MM.1S (cell line): ENCODE measurements at places on chromosomes 3 and 15.

DNA sequence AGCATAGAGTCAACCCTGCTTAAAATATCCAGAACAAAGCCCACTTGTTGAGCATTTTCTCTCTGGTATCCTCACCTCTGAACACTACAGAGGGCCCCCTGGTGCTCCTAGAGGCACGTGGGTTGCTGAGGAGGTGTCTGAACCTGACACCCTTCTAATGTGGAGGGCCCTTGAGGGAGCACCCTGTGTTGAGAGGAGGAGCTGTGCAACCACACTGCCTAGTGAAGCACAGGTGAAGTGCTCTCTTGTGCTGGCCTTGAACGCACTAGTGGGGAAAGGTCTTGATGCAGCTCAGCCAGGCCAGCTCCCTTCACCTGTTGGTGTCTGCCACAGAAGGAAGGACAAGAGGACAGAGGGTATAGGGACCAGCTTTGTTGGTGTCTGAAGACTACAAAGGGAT lies 51.9 kb downstream of the CCK start:
- peak; percentile 28 for DNase-seq

- no peak for DNase-seq
Observed at GRCh38 chr3:124014366-124014942, 22.5 kb upstream of the ROPN1 start.

- DNase-seq = no peak
Observed at GRCh38 chr3:18499301-18499700, 74.2 kb upstream of the SATB1 start.

DNA sequence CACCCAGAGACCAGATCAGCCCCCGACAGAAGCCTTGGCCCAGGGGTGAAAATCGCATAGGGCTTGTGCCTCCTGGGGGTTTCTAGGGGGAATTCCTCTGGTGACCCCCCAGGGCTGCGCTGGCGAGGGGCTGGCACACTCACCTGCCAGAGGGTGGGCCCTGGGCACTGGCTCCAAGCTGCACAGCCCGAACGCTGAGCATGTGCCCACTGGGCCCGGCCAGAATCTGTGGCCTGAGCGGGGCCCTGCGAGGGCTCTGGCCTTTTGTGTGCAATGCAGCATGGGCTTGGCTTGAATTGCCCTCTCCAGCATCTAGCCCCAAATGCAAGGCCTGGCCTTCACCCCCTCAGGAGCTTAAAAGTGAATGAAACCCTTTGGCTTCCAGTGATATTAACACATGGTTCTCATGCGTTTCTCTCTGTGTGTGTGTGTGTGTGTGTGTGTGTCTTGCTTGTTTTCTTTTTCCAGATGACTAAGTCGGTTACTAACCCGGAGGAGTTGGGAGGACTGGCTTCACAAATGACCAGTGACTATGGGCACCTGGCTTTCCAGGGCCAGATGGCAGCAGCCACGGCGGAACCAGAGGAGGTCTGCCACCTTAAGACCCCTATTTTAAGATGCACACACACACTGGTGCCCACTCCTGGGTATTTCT lies 259.1 kb upstream of the TPM1 start:
- DNase-seq = no peak

DNA sequence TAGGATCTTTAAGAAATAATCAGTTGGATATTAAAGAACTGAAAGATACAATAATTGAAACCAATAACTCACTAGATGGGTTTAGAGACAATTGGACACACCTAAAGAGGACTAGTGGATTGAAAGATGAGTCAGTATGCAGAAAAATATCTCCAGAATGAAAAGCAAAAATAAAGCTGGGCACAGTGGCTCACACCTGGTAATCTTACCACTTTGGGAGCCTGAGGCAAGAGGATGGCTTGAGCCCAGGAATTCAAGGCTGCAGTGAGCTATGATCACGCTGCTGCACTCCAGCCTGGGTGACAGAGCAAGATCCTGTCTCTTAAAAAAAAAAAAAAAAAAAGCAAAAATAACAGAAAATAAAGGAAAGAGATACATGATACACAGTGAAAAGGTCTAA lies 37.4 kb upstream of the CCDC174 start:
- DNase-seq = no peak

- DNase-seq = no peak
Observed at GRCh38 chr15:85582131-85583079, 202.0 kb downstream of the AKAP13 start.

DNA sequence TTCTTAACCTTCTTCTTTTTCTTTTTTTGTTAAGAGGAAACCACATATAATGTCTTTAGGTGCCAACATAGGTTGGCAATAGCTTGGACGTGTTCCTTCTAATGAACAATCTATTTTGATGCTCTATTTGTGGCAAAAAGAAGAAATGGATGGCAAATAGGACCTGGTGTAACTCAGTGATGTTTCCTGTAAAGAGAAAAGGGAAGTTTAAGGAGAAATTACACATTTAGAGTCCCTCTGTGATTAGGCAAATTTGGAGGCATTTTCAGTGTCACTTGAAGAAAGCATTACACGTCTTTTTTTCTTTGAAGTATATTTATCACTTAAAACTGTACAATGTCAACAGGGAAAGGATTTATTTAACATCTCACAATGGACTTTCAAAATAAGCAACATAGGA lies 327.1 kb downstream of the ZIC1 start:
- DNase-seq = no peak

DNA sequence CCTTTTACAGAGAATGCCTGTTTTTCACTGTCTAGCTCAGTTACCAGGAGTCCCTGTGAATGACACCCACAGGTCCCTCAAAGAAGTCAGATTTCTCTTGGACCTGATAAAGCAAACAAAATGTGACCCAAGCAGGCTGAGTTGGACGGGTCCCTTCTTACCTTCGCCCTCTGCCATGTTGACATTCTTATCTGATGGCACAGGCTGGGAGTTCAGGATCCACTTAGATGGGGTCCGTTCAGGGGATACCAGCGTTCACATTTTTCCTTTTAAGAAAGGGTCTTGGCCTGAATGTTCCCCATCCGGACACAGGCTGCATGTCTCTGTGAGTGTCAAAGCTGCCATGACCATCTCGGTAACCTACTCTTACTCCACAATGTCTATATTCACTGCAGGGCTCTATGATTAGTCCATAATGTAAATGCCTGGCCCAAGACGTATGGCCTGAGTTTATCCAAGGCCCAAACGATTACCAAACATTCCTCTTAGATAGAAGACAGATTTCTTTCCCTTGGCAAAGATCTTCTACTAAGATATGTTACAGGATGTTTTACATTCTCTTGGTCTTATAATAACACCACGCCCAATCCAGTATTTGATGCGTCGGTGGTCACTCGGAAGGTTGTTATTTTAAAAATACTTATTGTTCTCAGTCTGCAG lies 179.1 kb downstream of the THSD4 start:
- DNase-seq = no peak

GRCh38 chr3:125582707-125583106 lies 12.6 kb downstream of the OSBPL11 start:
- DNase-seq = no peak

- no peak for DNase-seq
Observed at GRCh38 chr3:196699749-196700148, 12.3 kb downstream of the CEP19 start.

DNA sequence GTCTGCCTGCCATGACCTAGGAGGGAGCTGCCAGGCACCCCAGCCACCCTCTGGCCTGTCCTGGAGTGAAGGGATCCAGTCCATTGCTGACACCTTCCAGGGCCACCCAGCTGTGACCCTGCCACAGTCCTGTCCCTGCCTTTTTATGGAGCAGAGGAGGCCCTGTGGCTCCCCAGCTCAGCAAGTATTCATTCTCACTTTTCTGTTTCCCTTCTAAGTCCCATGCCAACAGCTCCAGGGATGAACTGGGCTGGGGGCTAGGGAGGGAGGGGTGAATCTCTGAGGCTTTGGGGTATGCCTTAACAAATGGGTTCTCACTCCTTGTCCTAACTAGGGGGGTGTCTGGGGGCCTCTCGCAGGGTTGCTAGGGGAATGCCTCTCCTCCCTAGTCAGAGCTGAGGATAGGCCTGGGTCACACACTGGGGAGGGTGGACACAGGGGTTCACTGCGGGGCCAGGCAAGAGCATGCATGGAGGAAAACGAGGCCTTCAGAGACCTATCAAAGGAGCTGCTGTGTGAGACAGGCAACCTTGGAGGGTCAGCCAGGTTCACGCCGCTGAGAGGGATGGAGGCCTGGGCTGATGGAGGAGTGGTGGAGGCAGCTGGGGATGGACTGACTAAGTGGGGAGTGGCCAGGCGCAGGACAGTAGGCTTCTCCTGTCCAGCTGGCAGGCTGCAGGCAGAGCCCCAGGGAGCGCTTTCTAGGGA lies 31.8 kb downstream of the EPHB3 start:
- no peak for DNase-seq

- DNase-seq = no peak
Observed at GRCh38 chr3:86537171-86537570, 453.8 kb downstream of the VGLL3 start.

DNA sequence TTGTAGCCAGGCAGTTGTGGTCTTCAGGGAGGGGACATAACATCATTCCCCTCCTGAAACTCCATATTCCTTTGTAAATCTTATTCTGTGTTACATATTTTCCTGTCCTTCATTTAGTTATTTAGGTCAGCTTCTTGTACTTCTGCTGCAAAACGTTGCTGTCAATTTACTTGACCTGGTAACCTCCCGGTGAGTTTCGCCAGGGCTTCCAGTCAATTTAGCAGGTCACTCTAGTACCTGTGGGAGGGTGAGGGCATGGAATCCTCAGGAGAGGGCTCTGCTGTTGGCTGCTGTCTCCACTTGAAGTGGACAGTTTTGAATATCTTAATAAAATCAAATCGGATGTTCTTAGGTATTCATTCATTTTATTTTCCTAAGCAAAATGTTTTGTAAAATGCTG lies 29.6 kb downstream of the FNDC3B start:
- no peak for DNase-seq

DNA sequence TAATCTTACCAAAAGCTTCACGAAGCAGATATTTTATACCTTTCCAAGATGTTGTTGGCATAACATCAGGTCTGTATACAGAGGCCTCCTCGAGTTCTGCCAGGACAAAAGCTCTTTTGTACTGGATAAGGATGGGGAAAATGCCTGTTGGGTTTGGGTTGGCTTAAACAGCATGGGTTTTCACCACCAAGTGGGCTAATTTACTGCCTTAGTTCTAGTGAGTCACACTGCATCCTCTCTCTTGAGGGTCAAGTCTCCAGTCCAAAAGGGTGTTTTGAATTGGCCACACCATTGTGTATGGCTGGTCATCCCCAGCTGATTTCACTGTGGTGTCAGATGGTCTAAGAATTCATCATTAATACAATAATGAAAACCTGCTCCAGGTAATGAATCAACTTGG lies 26.1 kb upstream of the BHLHE40 start:
- DNase-seq = no peak

GRCh38 chr3:43214616-43215015 lies 71.7 kb upstream of the SNRK start:
- DNase-seq = no peak

DNA sequence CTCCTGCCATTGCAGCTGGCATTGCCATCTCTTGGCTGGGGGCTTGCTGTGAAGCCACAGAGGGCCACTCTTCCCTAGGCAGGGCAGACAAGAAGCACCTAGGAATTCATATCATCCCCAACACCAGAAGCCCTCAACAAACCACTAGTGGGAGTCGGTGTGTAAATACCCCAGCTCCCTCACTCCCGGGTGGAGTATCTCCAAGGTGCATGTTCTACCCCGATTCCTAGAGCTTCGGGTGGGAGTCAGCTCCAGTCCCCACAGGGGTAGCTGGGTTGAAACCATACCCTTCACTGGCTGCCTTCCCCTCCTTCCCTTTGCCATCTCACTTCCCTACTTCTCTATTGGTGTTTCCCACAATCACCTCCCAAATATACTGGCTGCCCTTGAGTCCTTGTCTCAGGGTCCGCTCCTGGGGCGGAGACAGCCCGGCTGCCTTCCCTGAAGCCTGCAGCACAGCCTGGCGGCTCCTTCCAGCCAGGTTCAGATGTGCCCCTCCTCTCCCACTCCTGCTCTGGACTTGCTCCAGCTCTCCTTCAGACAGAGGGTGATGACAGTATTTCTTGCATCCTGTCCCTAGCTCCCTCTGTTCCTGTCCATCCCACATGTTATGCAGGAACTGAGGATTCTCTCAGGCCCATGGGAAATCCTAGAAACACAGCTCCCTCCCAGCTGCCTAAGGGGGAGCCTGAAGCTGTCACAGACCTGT lies 33.3 kb downstream of the FAM3D start:
- no peak for DNase-seq

GRCh38 chr15:42772144-42772543 lies 35.2 kb upstream of the CDAN1 start:
- DNase-seq = no peak

DNA sequence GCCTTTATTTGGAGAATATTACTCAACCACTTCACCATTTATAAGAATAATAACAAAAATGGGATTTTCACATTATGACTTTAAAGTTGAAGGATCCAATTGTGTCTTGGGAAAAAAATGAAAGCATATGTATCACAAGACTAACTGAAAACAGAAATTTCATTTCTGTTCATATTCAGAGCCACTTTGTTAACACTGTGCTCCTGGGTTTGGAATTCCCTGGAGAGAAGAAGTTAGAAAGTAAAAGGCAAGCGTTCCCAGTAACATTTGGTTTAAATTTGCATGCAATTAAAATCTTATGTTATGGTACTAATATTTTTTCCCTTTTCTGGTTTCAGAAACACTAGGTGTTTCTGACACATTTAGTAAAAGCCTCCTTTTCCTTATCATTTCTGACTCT lies 230.8 kb downstream of the RBMS3 start:
- DNase-seq = no peak

DNA sequence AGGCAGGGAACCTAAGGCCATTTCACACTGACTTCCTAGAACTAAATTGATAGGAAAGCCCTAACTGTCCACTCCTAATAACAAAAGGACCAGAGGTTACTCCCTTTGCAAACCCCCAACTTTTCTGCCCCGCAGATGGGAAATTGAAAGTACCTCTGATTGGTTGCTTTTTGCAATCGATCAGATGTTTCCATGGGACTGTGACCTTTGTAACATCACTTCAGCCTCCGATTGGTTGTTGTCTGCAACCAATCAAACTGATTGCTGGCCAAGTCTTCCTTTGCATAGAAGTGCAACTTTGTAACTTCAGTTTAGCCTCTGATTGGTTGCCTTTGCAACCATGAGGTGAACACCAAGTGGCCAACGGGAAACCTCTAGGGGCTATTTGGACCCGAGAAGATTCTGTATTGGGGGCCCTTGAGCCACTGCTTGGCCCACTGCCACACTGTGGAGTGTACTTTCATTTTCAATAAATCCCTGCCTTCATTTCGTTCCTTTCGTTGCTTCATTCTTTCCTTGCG lies 11.3 kb upstream of the KNL1 start:
- DNase-seq = no peak

DNA sequence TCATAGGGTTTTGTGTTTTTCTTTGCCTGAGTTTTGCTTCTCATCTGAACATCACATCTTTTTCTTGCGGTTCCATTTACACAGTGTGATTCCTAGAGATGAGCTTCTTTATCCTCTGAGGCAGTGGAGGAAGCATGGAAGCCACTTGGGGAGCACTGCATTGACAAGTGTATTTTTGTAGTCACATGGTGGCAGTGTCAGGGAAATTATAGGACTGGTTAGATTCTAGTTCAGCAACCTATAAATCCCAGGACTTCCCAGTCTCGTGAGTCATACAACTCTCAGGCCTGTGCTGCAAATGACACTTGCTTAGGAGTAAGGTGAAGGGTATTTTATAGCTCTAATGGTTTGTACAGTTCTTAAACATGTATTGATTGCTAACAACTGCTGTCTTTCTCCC lies 58.4 kb downstream of the RBM6 start:
- no peak for DNase-seq

- DNase-seq = no peak
Observed at GRCh38 chr3:38108649-38109579, 28.0 kb downstream of the ACAA1 start.

- DNase-seq = no peak
Observed at GRCh38 chr3:79824166-79824565, 56.4 kb upstream of the ROBO1 start.
